ENCODE measurements at places on chromosomes 4 and X. TPM values are rescaled to one million over a fixed set of nuclear protein-coding genes. Genes with fewer than 3 reads are reported as not detected.

GRCh38 chr4:81652069-81652478 is 180.4 kb upstream of the RASGEF1B start:
- DNase-seq: no peak

GRCh38 chrX:38516196-38516774 is 45.1 kb upstream of the TSPAN7 start:
- DNase-seq: no peak

GRCh38 chrX:41014776-41015360 is 70.4 kb upstream of the USP9X start:
- DNase-seq: no peak

Gene CYTL1
- 1.1 TPM for total RNA-seq

Gene PSAPL1
- 0.25 TPM for total RNA-seq

Gene EXOC1
- 30.7 TPM for total RNA-seq

Gene FREM3
- total RNA-seq: not detected

Gene USP17L12
- total RNA-seq: not detected

Data from omental fat pad (tissue), 4 donors.